Right cardiac atrium (tissue), 5 donors: ENCODE measurements at places on chromosomes 3 and 15. TPM values are rescaled to one million over a fixed set of nuclear protein-coding genes. Genes with fewer than 3 reads are reported as not detected.

The PLCL2 gene
- 12.5 TPM for polyA plus RNA-seq

DNA sequence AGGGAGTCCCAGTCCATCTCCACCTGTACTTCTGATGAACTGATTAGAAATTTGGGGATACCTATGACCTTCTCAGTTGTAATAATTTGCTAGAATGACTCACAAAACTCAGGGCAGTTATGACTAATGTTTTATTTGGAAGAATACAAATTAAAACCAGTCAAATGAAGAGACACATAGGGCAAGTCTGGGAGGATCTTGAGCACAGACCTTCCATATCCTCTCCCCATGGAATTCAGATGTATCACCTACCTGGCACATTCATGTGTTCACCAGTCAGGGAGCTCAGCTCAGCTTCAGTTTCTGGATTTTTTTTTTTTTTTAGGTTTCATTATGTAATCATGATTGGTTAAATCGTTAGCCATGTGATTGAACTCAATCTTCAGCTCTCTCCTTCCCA, 247.7 kb downstream of the VGLL3 start:
- DNase-seq: no peak

DNA sequence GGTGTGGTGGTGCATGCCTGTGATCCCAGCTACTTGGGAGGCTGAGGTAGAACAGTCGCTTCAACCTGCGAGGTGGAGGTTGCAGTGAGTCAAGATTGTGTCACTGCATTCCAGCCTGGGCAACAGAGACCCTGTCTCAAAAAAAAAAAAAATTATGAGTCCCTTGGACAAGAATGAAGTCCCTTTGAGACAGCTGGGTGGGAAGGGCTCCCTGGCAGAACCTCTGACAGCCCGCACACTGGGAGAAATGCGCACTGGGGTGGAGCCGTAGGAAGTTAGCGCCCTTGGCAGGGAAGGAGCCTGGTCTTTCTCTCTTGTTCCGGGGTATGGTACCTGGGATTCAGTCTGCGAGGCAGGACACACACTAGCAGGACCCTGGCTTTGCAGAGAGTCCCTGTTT, 51.4 kb downstream of the SLC30A4 start:
- no peak for DNase-seq

DNA sequence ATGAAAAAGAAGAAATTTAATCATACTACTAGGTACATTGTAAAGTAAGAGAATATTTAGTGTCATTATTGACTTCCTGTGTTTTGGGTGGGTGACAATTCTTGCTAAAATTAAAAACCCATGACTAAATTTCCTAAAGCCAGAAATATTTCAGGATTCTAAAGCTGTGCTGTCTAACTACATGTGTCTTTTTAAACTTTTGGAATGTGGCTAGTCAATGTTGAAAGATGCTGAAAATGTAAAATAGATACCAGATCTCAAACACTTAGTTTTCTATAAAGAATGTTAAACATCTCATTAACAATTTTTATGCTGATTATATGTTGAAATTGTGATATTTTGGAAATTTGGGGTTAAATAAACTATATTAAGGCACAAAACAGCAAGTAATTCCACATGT, 308.9 kb upstream of the TMCO5A start:
- DNase-seq: no peak

- DNase-seq: peak; percentile 85
These were observed 4.3 kb downstream of the MECOM start for GRCh38 chr3:169659096-169659819.

DNA sequence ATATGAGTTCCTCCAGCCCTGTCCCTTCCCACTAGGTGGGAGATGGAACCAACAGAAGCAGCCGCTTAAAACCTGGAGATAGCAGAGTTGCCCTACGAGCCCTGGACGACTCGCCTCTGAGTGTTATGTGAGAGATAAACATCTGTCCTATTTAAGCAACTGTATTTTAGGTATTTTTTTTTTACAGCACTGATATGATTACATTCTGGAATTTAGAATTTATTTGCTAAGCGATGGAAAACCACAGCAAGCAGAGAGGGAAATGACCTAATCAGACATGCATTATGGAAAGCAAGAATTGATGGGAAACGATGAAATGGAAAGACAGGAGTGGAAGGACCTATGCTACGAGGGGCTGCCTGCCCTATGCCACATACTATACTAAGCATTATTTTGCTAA, 379.0 kb upstream of the IL12A start:
- no peak for DNase-seq

The ASB7 gene
- 3.1 TPM for polyA plus RNA-seq

DNA sequence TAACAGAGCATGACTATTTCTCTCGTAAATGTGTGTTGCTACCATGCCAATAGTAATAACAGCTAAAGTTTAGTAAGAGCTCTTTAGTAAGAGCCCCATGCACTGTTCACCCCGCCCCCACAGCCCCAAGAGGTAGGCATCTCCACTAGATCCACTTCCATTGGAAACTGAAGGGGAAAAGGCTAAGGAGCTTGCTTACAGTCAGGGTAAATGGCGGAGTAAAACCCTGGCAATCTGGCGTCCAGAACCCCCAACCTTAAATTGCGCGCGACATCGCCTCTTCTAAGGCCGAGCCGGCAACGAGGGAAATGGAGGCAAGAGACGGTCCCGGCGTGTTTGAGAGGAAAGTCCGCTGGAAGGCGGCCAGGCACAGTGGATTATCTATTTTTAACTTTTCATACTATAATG, 654 bp upstream of the C3orf38 start:
- no peak for DNase-seq

GRCh38 chr3:44969828-44970179, 6.2 kb downstream of the ZDHHC3 start:
- DNase-seq: no peak

The ITIH1 gene
- 0.18 TPM for polyA plus RNA-seq

The PTPRG gene
- polyA plus RNA-seq: 8.6 TPM

The KLF15 gene
- polyA plus RNA-seq: 36.2 TPM

The HRG gene
- not detected for polyA plus RNA-seq

The ATRIP gene
- 3.5 TPM for polyA plus RNA-seq

DNA sequence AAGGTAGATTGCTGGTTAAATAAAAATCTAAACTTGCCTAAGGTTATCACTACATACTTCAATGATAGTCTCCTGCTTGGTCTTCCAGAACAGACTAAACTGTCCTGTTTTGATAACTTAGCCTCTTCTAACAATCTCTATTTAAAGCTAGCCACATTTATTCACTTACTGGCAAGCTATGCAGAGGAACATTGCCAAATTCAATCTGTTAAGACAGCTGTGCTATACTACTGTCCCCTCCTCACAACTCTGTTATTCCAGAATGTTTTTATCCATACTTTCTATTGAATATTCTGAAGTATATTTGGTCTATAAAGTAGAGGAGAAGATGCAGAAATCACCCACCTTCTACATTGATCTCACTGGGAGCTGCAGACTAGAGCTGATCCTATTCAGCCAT, 594.0 kb upstream of the CCDC54 start:
- DNase-seq: no peak

The IQCF5 gene
- not detected for polyA plus RNA-seq

GRCh38 chr3:111594781-111595180, 365 bp downstream of the ZBED2 start:
- no peak for DNase-seq

DNA sequence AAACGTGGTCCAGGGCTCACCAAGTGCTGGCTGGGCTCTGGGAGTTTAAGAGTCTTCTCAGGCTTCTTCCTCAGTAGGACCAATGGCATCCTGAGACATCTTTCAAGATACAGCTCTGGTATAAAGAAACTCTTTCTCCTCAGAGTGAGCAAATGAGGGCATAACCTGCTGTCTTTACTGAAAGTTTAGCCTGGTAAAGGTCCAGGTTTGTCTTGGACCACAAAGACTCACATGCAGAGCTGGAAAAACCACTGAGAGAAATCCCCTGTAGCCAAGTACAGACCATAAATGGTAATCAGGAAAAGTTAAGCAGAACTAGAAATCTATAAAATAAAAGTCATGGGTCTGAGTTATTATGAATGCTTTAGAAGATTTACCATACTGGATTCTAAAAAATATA, 23.1 kb downstream of the CD47 start:
- DNase-seq: no peak

DNA sequence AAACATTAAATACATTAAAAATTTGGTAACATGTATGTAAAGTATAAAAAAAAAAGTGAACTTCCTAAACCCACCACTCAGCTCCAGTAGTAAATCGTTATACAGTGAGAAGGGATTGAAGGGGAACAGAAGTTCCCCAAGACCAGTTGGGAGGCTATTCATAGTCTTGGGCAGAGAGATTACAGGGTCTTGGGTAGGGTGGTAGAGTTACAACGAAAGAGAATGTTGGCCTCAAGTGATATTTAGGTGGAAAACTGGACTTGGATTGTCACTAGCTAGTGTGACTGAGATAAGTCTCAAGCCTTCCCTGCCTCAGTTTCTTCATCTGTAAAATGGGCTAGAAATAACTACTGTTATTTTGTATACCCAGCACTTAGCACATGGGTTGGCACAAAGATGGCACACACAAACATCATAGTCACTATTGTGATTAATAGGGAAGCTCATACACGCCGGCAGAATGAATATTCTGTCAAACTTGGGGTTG, 431 bp upstream of the YEATS2 start:
- DNase-seq: no peak

The ZBTB11 gene
- 4.4 TPM for polyA plus RNA-seq

The DLEC1 gene
- polyA plus RNA-seq: 0.48 TPM
